ENCODE measurements at places on chromosomes 6 and 20.

DNA sequence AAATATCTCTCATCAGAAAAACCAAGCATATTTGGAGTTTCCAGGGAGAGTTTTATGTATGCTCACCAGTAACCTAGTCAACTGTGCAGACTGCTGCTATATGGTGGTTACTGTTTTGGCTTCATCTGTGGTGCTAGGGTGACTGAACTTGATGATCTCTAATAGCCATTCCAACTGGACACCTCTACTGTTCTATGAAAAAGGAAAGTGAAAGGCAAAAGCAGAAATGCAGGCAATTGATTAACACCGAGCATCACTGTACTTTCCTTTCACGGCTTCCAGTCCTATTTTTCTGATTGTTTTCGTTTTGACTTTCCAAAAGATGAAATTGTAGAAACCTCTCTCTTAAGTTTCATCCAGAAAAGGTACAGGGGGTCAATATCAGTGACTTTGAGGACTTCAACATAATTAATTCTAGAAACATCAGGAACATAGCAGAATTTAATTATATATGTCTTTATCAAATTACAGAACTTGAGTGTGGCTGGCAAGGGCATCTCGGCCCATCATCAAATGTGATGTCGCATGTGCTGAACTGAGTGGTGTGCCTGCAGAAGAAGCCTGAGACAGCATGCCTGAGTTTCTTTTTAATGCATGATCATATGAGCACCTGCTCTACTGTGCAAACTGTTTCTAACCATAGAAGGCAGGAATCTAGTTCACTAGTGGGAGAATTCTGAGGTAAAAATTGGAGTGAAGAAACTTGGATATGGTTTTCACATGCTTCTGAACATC, 464.3 kb upstream of the FLRT3 start:
- DNase-seq = no peak

DNA sequence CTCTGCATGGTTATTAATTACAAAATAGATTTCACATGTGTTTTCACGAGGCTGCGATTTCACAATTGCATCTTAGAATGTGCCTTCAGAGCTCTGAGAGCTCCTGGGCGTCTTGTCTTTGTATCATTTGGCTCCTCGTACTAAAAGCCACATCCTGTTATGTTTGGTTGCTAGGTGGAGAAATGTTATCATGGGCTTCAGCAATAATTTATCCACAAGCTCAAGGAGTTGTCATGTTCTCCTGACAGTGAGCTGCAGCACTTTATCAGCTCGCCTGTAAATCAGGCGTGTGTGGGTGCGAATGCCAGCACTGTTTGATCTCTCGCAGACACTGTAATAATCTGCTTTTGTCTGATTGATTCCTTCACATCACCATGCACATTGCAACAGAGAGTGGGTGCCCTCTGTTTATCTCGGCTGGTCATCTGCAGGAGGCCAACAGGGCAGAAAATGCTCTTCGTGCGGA, 218.6 kb upstream of the ZFP64 start:
- DNase-seq = peak; percentile 37

DNA sequence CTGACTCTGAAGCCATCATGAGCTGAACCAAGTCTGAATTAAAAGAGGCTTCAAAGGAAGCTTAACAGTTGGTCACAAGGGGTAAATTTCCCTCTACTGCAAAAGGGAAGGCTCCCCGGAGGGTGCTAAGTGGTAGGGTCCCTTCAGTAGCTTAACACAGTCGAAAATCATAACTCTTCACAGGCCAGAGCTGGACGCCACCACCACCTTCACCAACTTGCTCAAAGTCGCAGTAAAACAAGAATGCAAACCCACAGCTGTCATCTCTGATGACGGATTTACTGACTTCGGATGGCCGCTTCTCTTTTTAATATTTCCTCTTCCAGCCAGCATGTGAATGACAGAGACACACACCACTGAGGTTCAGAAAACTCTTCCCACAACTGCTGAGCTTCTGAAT, 144.7 kb upstream of the FBXL4 start:
- no peak for DNase-seq

GRCh38 chr6:33731035-33731434, 15.7 kb downstream of the IP6K3 start:
- DNase-seq = no peak

DNA sequence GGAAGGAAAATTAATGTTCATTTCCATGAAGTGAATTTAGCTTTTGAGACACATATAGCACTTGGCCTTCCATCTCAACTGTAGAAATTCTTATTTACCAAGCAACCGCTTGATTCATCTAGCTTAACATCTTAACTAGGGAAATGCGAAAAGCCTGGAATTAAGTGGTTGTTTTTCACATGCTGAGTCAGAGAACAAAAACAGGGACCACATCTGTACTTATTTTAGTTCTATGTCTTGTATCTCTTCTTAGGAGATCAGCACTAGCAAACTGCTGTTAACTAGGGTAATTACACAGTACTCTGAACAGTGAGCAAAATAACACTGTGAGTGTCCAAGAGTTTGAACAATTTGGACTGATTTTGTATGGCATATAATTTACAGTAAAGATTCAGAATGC, 590.9 kb upstream of the NRSN1 start:
- DNase-seq = no peak

- DNase-seq = no peak
These were observed 108.3 kb upstream of the PHACTR1 start for GRCh38 chr6:12608016-12608860.

GRCh38 chr6:10266061-10266460, 148.8 kb downstream of the TFAP2A start:
- no peak for DNase-seq

- no peak for DNase-seq
These were observed 71.9 kb downstream of the GJA10 start for GRCh38 chr6:89966228-89966544.

- no peak for DNase-seq
These were observed 2.2 kb upstream of the SIRT5 start for GRCh38 chr6:13572240-13572639.

DNA sequence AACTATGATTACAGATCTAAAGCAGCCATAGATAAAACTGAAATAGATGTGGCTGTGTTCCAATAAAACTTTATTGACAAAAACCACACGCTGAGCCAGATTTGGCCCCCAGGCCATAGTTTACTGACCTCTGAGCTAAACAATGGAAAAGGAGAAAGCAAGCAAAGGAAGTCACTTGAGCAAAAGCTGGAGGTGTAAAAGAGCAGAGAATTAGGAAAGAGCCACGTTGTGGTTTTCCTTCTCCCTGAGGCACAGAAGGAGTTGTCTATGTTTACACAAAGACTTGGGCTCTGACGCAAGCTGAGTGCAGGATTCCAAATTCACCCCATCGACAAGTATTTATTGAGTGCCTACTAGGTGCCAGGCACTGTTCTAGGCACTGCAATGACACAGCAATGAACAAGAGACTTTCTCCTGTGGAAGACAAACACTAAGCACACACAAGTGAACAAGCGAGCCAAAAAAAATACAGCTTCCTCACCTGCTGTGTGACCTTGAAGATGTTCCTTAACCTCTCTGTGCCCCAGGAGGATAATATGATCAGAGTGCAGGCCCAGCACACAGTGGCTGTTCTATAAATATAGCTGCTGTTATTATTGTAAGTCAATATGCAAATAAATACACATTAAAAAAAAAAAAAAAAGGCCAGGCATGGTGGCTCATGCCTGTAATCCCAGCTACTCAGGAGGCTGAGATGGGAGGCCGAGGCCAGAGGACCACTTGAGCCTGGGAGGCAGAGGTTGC, 75.4 kb upstream of the PTPN1 start:
- no peak for DNase-seq

DNA sequence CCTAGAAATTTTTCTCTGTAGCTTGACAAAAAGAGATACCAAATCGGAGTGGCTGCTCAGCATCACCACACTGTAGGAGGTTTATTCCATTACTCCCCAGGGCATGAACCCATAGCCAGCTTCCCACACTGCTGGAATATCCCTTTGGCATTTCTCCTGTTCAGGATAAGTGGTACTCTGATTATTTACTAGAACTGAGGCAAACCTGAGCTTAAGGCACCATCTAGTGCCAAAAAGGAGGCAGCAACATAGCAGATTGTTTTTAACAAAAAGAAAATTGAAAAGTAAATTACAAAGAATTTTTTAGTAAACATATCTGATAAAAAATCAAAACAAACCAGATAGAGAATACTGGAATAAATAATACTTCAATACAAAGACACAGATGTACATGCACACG, 181.7 kb downstream of the WDR27 start:
- DNase-seq = no peak

DNA sequence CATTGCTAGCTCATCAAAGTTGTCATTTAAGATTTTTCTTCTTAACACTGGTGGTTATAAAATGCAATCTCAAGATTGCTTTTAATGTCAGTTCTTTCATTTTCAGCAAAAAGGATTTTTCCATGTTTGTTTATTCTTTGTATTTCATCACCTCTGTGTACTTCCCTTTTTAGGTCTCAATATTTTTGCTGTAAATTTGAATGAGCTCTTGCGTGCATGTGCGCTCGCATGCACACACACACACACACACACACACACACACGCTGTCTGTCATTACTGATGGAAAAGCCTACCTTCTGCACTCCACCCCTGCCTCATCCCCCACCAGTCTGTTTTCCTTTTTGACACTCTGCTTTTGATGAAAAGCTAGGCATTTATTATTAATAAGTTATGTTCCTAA, 85.3 kb upstream of the FYN start:
- DNase-seq = no peak

GRCh38 chr6:73691512-73691911, 4.5 kb upstream of the CD109 start:
- DNase-seq = no peak

GRCh38 chr6:87705070-87705691, 3.1 kb upstream of the AKIRIN2 start:
- no peak for DNase-seq

GRCh38 chr6:54587277-54587676, 259.3 kb upstream of the FAM83B start:
- DNase-seq = no peak

GRCh38 chr6:129110690-129111343, 227.9 kb downstream of the LAMA2 start:
- DNase-seq = no peak

- no peak for DNase-seq
These were observed 76.0 kb upstream of the ADTRP start for GRCh38 chr6:11854408-11855165.

DNA sequence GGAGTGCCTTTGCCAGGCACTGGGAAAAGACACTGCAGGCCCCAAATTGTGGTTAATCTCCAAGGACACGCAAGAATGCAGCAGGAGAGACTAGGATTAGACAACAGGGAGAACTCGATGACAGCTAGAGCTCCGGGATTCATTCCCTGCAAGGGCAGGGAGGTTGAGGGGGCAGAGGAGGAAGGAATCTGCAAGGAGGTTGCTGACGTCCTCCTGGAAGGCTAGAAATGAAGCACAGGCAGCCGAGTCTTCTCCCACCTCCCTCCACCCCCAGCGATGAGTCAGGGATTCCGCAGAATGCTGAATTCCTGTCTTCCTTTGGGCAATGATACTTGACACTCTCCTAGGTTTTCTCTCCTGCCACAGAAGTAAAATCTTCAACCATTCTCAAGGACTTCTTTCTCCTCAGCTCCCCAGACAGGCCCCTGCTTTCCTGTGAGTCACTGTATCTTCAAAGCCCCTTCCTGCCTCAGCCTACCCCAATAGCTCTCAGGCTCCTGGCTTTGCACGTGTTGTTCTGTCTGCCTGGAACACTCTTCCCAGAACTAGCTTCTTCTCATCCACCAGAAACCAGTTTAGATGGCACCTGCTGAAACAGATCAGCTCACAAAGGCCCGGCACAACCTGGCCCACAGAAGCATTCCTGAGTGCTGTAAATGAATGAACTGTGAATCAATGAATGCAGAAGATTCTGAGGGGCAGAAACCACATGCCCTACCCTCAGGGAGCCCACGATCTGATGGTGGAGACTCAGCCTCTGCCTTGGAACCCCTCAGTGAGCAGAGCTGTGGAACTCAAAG, 85.6 kb downstream of the MRPL14 start:
- no peak for DNase-seq

DNA sequence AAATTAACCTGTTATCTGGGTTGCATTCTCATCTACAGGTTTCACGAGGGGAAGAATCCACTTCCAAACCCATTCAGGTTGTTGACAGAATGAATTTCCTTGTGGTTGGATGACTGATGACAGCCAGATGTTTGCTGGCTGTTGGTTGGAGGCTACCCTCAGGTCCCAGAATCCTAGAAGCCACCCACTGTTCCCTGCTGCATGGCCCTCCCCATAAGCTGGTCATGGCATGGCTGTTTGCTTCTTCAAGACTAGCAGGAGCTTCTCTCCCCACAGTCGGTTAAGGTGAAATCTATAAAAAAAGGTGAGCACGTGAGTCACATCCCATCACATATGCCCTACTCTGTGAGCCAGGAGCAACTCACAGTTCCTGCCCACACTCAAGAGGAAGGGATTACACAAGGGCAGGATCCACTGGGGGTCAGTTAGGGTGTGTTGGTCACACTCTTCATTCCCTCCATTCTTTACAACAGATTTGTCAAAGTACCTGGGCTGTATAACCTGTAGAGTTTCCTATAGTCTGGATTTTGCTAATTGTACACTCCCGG, 19.5 kb upstream of the RPS10 start:
- DNase-seq = no peak

DNA sequence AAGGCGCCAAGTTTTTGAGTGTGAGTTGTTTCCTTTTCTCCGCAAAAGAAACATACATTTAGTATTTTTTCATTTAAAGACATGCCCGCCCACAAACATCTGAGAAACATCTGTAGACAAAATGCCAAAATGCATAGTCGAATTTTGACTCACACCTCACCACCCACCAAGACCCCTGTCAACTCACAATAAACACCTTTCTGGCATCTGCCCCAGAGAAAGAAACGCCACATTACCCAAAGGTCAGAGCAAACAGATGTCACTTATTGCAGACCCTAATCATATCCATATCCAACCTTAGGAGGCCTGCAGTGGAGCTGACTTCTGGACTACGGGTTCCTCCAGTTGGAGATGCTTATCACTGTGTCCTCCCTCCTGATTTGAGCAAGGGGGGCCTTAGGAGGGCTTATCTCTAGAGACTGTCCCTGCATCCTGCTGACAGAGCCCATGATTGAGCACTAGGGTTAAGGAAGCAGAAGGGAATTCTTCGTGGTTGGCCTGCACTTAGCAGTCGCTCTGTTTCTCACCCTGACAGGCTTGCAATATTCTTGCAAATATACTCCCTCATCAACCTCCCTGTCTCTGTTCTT, 90.5 kb upstream of the TBX18 start:
- DNase-seq = no peak

- DNase-seq = no peak
These were observed 138.3 kb downstream of the CDC5L start for GRCh38 chr6:44525761-44526351.
